Tibial nerve (tissue), 4 donors: ENCODE measurements at places on chromosomes 4 and X. TPM values are rescaled to one million over a fixed set of nuclear protein-coding genes. Genes with fewer than 3 reads are reported as not detected.

SMR3B gene
- total RNA-seq: not detected

UGT2B11 gene
- not detected for total RNA-seq

MAGEB16 gene
- total RNA-seq: not detected

ADGRG2 gene
- 23.0 TPM for total RNA-seq

GABRQ gene
- 2.3 TPM for total RNA-seq

DNA sequence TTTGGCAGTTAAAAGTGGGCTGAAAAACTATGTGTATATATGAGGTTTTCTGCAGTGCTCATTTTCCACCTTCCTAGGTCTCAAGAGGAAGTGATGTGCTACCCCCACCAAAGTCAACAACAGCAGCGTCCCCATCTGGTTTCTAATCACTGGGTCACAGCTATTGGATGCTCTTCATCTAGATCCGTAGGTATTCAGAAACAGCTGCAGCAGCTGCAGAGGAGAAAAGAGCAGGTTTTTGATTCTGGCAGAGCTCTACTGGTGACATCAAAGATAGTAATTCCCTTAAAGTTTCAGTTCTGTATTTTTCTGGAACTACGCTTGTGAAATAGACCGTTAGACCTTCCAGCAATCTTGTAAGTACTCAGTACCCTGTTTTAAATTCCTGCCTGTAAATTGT lies 5.8 kb upstream of the GUCY2F start:
- DNase-seq: no peak
- H3K27me3 ChIP-seq: no peaks in the 10 kb centered on the region
- no peaks in the 10 kb centered on the region for H3K36me3 ChIP-seq
- H3K27ac ChIP-seq: no peak overlapping the region

DNA sequence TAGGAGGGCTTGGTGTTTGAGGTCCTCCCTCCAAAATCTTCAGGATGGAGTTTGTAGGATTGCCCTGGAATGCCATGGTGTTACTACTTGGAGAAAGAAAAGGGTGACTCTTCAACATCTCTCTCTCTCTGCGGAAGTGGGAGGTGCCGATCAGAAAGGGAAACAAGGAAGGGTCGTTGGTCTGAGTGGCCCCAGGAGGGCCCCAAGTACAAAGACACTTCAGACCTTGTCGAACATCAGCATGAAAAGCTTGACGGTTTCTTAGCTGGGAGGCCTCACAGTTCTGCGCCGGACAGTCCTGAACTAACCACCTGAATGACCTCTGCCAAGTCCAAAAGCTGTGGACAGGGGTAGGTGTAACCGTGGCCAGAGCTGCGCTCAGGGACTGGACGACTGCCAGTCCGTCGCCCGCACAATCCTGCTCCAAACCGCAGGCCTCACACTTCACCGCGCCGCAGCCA lies 646 bp upstream of the GSX2 start:
- peak overlapping the region; percentile 45 for H3K4me3 ChIP-seq
- no peaks in the 10 kb centered on the region for H3K27me3 ChIP-seq
- no peaks in the 10 kb centered on the region for H3K36me3 ChIP-seq
- no peak for DNase-seq
- peaks cover 43% of the 10 kb centered on the region for H3K4me1 ChIP-seq

GRCh38 chr4:6316461-6317003 lies 46.9 kb downstream of the WFS1 start:
- H3K27ac ChIP-seq: no peak overlapping the region
- no peaks in the 10 kb centered on the region for H3K27me3 ChIP-seq
- no peaks in the 10 kb centered on the region for H3K4me1 ChIP-seq
- H3K4me3 ChIP-seq: no peak overlapping the region

- DNase-seq: no peak
- H3K27ac ChIP-seq: no peak overlapping the region
- no peak overlapping the region for H3K4me3 ChIP-seq
Observed at GRCh38 chr4:152773339-152773738, 6.2 kb downstream of the TIGD4 start.

GRCh38 chr4:174173360-174173759 lies 110.1 kb downstream of the FBXO8 start:
- H3K27me3 ChIP-seq: no peaks in the 10 kb centered on the region
- H3K27ac ChIP-seq: no peak overlapping the region
- no peaks in the 10 kb centered on the region for H3K36me3 ChIP-seq
- DNase-seq: no peak
- H3K4me1 ChIP-seq: no peaks in the 10 kb centered on the region

DNA sequence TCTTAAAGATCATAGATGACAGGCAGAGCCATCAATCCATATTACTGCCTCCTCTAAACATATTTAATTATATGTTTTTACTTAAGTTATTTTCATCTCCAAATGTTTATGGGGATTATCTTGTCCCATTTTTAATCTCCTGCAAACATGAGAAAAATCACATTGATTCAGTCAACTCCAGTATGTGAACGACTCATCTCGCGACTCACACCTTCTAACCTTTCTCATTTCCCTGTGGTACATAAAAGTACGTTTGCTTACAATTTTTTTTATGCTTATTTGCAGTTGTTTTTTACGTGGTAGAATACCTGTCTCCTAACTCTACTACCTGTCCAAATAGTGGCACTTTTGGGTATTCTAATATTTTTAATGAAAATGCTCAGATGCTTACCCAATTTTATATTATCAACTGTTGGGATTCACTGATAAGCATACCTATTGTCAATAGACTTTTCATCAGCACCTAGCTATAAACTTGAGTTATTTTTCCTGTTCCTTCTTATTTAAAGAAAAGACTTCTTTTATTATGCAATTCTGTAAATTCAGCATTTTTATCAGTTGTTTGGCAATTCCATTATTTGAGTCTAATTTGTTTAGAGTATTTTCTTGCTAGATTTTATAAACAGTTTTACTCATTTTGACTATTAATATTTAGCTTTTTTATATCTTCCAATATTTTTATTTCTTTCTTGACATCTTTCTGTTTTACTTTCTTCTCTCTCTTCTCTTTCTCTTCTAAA lies 276.6 kb downstream of the ANK2 start:
- H3K27me3 ChIP-seq: no peaks in the 10 kb centered on the region
- no peaks in the 10 kb centered on the region for H3K4me1 ChIP-seq
- no peak for DNase-seq
- no peaks in the 10 kb centered on the region for H3K36me3 ChIP-seq

DNA sequence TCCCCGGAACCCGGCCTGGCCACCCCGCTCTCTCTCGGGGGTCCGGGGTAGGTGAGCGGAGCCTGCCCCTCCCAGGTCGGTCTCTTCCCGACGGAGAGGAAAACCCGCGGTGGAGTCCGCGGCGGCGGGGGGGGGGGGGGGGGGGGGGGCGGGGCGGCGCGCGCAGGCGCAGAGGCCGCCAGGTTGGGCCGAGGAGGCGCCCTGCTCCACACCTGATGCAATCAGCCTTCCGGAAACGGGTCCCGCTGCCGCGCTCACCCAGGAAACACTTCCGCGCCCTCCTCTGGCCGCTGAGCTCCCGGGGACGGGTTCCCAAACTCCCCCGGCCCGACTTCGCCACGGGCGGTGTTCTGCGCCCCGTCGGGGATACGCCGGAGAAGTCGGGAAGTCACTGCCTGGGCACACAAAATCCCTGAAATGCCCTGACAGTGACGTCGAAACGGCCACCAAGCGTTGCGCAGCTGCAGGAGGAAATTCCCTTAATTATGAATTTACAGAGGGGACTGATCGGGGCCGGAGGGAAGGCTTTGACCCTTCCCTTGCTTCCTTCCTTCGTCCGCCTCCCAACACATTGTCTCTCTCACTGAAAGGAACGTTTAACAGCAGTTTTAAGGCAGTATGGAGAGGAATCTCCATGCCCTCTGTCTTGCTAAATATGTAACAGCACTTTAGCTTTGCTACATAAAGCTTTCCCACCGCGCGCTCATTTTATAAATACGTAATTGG lies 2.1 kb upstream of the APBB2 start:
- H3K36me3 ChIP-seq: no peaks in the 10 kb centered on the region
- H3K27ac ChIP-seq: peak overlapping the region; percentile 87
- peak; percentile 40 for DNase-seq
- peaks cover 43% of the 10 kb centered on the region for H3K4me1 ChIP-seq
- no peaks in the 10 kb centered on the region for H3K27me3 ChIP-seq

DNA sequence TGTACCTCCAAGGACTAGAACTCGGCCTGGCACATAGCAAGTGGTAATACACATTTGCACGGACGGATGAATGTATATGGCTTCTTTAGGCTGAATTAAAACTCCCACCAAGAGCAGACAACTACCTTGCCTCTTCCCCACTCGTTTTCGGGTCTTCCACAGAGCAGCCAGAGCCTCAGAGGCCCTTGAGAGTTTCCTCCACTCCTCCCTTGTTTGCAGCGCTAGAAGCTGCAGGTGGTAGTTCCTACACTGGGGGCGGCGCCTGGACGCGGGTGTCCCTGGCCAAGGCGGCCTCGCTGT lies 10.2 kb upstream of the INTU start:
- no peaks in the 10 kb centered on the region for H3K27me3 ChIP-seq
- H3K36me3 ChIP-seq: no peaks in the 10 kb centered on the region
- H3K4me3 ChIP-seq: peak overlapping the region; percentile 42
- no peak for DNase-seq

GRCh38 chr4:138405466-138405891 lies 163.3 kb upstream of the SLC7A11 start:
- H3K27me3 ChIP-seq: no peaks in the 10 kb centered on the region
- H3K27ac ChIP-seq: no peak overlapping the region
- H3K4me3 ChIP-seq: no peak overlapping the region
- no peaks in the 10 kb centered on the region for H3K4me1 ChIP-seq
- H3K36me3 ChIP-seq: no peaks in the 10 kb centered on the region

- H3K36me3 ChIP-seq: peaks cover 10% of the 10 kb centered on the region
- no peaks in the 10 kb centered on the region for H3K27me3 ChIP-seq
- H3K27ac ChIP-seq: no peak overlapping the region
- H3K4me1 ChIP-seq: peaks cover 6% of the 10 kb centered on the region
- H3K4me3 ChIP-seq: no peak overlapping the region
Observed at GRCh38 chr4:476501-476900, 22.5 kb downstream of the ZNF721 start.

- H3K27ac ChIP-seq: no peak overlapping the region
- no peaks in the 10 kb centered on the region for H3K36me3 ChIP-seq
- DNase-seq: no peak
- H3K27me3 ChIP-seq: no peaks in the 10 kb centered on the region
- no peaks in the 10 kb centered on the region for H3K4me1 ChIP-seq
- no peak overlapping the region for H3K4me3 ChIP-seq
Observed at GRCh38 chr4:72118017-72118416, 86.2 kb downstream of the NPFFR2 start.

DNA sequence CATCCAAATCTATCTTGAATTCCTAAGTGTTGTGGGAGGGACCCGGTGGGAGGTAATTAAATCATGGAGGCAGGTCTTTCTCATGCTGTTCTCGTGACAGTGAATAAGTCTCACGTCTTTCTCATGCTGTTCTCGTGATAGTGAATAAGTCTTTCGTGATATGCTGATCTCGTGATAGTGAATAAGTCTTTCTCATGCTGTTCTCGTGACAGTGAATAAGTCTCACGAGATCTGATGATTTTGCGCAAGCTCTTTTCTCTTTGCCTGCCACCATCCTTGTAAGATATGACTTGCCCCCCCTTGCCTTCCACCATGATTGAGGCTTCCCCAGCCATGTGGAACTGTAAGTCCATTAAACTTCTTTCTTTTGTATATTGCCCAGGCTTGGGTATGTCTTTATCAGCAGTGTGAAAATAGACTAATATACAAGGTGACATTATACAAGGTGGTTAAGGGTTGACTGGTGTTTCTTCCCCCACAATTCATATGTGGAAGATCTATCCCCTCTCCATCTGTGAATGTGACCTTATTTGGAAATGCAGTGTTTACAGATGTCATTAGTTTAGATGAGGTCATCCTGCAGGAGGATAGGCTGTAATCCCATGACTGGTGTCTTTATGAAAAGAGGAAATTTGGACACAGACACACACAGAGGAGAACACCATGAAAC lies 27.6 kb downstream of the ARSD start:
- H3K4me1 ChIP-seq: no peaks in the 10 kb centered on the region
- peaks cover 16% of the 10 kb centered on the region for H3K27me3 ChIP-seq
- H3K27ac ChIP-seq: no peak overlapping the region
- no peak for DNase-seq
- no peaks in the 10 kb centered on the region for H3K36me3 ChIP-seq

DNA sequence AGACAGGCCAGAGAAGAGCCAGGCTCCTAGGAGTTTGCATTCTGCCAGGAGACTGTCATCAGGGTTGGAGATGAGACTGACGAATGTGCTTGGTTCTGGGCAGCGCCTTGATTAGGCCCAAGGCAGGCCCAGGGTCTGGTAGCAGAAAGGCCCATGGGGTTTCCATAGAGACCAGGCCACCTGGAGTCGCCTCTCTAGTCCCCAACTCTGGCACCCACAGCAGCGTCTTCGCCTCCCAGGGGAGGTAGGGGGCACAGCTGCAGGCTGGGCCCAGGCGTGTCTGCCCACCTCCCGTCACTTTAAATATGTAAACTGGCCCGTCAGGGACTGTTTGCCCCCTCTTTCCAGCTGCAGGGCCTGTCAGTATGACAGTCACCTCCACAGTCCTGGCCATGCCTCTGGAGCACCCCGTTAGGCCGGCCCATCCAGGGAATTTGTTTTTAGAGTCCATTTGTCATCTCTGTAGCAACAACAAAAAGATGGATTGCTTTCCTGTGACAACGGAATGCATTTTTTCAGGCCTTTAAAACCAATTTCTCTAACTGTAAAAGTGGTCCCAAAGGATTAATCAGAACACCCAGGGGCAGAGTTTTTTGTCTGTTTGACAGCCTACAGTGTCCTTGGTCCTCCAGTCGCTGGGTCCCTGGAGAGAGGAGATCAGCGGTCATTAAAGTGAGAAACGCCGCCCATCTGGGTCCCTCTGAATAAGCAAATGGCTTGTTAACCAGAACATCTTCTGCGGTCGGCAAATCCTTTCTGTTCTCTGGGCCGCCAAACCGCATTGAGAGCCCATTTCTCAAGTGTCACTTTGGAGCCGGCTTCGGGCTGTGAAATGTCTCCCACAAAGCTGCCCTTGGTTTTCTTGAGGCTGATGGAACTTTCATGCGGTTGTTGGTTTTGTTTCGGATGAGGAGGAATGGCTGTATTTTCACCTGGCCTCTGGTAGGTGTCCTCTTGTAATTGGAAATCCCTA lies 153.0 kb upstream of the PSAPL1 start:
- no peak overlapping the region for H3K27ac ChIP-seq
- no peak for DNase-seq
- H3K4me3 ChIP-seq: no peak overlapping the region
- H3K4me1 ChIP-seq: no peaks in the 10 kb centered on the region
- H3K36me3 ChIP-seq: no peaks in the 10 kb centered on the region
